Posterior vena cava (tissue), 2 donors: ENCODE measurements at places on chromosomes 2 and 18. TPM values are rescaled to one million over a fixed set of nuclear protein-coding genes. Genes with fewer than 3 reads are reported as not detected.

Gene GALNT13
- total RNA-seq: 6.0 TPM

Gene CABYR
- 6.9 TPM for total RNA-seq

Gene RUFY4
- total RNA-seq: not detected

Gene DPP4
- total RNA-seq: 2.4 TPM

Gene LYG2
- total RNA-seq: not detected

Gene FBXO15
- not detected for total RNA-seq

Gene FBXO36
- 2.6 TPM for total RNA-seq

Gene PKDCC
- 137 TPM for total RNA-seq

Gene FER1L5
- total RNA-seq: 0.05 TPM

Gene RNU2-63P
- 5.2 TPM for total RNA-seq

Gene CYRIA
- total RNA-seq: 22.3 TPM

Gene REG1B
- total RNA-seq: 3.4 TPM

Gene FEV
- not detected for total RNA-seq

Gene KIF1A
- total RNA-seq: 0.57 TPM

Gene AKAIN1
- not detected for total RNA-seq

Gene INPP5D
- 14.0 TPM for total RNA-seq

Gene RAB6D
- total RNA-seq: not detected

Gene SKOR2
- total RNA-seq: not detected

Gene KCNE4
- 23.0 TPM for total RNA-seq

Gene FAM124B
- total RNA-seq: 2.1 TPM

Gene TSPYL6
- not detected for total RNA-seq

Gene POTEC
- not detected for total RNA-seq

Gene SKA1
- 0.51 TPM for total RNA-seq

Gene COX5B
- total RNA-seq: 174 TPM

Gene MARCHF4
- not detected for total RNA-seq

Gene SH3BP4
- 19.2 TPM for total RNA-seq

Gene ASPRV1
- 1.00 TPM for total RNA-seq

Gene C2orf66
- not detected for total RNA-seq

Gene VRK2
- total RNA-seq: 27.7 TPM

Gene EXOC6B
- total RNA-seq: 65.4 TPM

Gene CD8B
- 1.00 TPM for total RNA-seq

Gene HADHB
- 87.6 TPM for total RNA-seq

Gene DNAH6
- total RNA-seq: 0.46 TPM

Gene HJURP
- total RNA-seq: not detected

Gene PDCL3
- 24.9 TPM for total RNA-seq

Gene LOXHD1
- 0.37 TPM for total RNA-seq

Gene RAB6C
- not detected for total RNA-seq

Gene CASP8
- total RNA-seq: 14.8 TPM

Gene MAB21L4
- total RNA-seq: not detected

Gene IRS1
- 12.4 TPM for total RNA-seq

Gene STK39
- 20.2 TPM for total RNA-seq
